ENCODE measurements at places on chromosomes 1 and 21.

DNA sequence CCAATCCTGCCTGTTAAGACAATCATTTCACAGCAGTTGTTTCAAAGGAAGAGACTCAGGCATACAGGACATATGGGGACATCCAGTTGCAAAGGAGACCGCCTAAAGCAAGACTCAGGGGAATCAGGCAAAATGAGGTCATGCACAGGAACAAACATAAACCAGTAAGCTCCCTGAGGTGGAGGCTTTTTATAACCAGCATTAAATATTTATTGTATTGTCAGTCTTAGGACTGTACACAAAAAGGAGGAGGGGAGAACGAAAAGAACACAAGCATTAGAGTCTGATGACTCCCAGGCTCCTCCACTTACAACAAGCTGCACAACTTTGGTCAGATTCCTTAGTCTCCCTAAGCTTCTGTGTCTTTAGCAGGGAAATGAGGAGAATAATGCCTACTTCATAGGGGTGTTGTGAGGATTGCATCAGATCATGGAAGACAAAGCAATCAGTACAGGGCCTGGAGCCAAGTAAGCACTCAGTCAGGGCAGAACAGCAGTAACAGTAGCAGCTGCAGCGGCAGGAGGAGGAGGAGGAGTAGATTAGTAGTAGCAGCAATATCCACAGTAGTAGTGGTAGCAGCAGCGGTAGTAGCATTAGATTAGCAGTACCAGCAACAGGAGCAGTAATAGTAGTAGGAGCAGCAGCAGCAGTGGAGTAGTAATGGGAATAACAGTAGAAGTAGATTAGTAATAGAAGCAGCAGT lies 54.2 kb upstream of the SPATA6 start:
- DNase-seq = no peak

DNA sequence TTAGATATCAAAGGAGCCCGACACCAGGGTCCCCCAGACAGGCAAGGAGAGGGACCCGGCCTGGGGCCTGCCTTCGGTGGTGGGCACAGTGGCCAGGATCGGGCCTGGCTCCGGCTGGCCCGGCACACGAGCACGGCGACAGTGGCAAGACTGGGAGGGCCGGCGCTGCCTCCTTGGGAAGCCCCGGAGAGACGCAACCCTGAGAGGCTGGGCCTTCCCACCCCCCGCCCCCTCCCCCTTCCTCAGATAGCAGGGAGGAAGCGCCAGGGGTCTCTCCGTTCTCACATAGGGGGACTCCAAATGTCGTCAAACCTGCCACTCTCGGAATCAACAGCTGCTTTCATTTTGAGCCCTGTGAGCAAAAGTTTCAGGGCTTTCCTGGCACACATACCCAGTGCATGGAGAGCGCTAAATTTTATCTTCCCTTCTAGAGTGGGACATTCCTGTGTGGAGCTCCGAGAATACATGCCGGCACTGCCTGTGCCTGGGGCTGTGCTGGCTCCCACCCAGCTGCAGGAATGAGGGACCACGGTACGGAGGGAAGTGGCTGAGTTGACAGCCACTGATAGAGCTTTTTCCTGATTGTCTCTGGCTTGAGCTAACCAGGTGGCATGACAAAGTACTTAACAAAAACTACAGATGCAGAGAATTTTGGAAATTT lies 62.4 kb downstream of the CD247 start:
- DNase-seq = no peak

DNA sequence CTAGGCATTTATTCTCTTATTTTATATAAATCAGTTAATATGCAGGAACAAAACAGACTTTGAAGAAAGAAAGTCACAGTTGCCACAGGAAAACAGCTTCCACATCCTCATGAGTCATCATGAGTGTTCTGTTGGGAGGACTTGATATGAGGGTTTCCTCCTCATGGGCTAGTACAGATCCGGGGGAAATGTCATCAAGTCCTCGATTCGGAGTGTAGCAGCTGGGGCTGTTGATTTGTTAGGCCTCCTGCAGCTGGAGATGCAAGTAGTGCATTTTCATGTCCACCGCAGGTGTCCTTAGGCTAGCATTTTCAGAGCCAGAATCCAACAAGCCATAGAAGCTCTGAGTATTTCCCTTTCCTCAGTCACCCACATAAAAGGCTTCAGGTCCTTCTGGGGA lies 36.7 kb downstream of the ADAM30 start:
- DNase-seq = no peak

DNA sequence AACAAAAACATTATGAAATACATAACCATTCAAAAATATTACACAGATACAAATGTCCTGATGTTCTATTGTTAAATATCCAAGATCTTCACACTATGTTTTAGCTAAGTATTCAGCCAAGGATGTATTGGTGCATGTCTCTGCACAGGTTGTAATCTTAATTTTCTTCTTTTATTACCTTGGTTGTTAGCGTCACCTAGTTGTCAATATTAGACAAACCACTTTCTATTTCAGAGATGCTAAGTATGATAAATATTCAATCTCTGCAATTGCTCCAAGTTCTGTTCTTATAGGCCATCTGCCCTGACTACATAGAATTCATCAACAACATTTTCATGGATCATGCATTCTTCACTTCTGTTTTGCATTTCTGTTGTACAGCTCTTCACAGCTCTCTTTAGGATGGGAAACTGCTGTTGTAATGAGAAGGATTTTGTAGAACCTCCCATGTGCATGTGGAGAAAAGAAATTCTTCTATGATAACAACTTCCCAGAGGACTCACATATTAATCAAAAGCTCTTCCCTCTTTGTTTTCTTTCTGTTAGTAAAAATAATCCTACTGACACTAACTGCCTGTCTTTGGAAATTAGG lies 380.1 kb downstream of the NUF2 start:
- DNase-seq = no peak

DNA sequence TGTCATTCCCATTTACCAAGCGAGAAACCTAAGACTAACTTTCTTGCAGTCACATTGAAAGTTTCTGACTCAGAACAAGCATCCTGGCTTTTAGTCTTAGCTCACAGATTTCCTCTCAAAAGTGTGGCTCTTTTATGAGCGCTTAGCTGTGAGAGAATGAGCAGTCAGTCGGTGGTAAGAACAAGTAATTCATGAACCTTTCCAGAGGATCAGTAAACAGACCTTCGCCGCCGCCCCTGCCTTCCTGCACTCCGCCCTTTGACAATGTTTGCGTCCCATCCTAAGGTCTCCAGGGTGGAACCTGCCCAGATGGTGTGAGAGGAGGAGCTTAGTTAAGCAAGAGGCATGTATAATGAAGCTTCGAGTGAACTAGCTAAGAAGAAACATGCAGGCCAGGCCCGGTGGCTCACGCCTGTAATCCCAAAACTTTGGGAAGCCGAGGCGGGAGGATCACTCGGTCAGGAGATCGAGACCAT lies 142.4 kb downstream of the GLUL start:
- no peak for DNase-seq

DNA sequence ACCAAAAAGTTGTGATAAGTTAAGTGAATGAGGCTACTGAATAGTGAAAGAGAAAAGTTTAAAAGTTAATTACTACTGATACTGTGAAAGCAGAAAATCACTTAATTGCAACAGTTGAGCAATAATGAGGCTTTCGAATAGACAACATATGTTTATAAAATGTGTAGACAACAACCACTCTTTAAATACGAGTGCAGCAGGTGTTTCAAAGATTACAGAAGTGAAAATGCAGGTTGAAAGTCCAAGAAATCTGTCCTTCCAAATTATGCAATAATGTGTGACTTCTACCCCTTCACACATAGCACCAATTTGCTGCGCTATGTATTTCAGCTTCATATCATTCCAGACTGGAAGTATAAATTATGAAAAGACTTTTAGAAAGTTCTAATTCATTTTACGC lies 213.0 kb downstream of the COL24A1 start:
- DNase-seq = no peak

DNA sequence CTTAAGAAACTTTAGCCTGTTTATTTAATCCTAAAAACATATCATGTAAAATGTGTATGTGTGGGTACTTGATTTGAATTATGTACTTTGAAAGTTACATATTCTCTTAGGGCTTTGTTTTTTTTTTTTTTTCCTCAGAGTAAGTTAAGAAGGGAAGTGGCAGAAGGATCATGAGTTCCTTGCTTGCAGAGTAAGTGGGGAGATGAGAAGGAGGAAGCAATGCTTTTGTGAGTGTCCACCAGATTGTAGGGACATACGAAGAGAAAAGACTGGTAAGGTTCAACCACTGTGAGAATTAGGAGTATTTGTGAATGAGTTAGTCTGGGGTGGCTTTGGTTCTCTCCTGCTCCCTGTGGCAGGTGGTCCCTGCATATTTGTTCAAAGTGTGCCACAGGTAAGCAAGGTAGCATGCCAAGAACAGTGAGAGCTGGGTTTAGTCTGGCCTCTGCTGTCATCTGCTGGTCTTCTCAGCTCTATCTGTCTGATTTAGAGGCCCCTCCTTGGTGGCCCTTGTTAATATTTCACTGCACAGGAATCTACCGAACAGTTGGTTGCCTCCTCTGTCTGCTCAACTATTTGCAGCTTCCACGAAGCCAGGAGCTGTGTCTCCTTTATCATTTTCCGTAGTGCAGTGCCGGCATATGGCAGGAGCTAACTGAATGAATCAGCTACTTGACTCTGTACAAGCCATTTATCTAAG lies 9.5 kb downstream of the DNM3 start:
- DNase-seq = no peak

Measured in spinal cord (tissue), 10 donors.